ENCODE measurements at places on chromosomes 6 and 20. TPM values are rescaled to one million over a fixed set of nuclear protein-coding genes. Genes with fewer than 3 reads are reported as not detected.

GABBR1 gene
- total RNA-seq, result 6.3 TPM

PKHD1 gene
- total RNA-seq, result not detected

POU5F1 gene
- total RNA-seq, result 4.5 TPM

STMND1 gene
- total RNA-seq, result not detected

LY86 gene
- total RNA-seq, result not detected

ECT2L gene
- not detected for total RNA-seq

TMC2 gene
- not detected for total RNA-seq

POM121L2 gene
- not detected for total RNA-seq

GTSF1L gene
- total RNA-seq, result not detected

MMP24 gene
- 20.7 TPM for total RNA-seq

TNFRSF6B gene
- 1.1 TPM for total RNA-seq

PSORS1C1 gene
- total RNA-seq, result 5.7 TPM

OPRL1 gene
- total RNA-seq, result 0.48 TPM

CTCFL gene
- total RNA-seq, result not detected

SIRPB2 gene
- not detected for total RNA-seq

PNLDC1 gene
- 0.17 TPM for total RNA-seq

CDH26 gene
- 0.09 TPM for total RNA-seq

KCNG1 gene
- total RNA-seq, result 18.8 TPM

CST4 gene
- not detected for total RNA-seq

SLC17A9 gene
- not detected for total RNA-seq

FUT9 gene
- not detected for total RNA-seq

TNFRSF21 gene
- total RNA-seq, result 30.0 TPM

FAM229B gene
- 9.3 TPM for total RNA-seq

C6orf58 gene
- total RNA-seq, result 0.24 TPM

SNAP91 gene
- total RNA-seq, result 0.32 TPM

ACOT8 gene
- 19.0 TPM for total RNA-seq

UST gene
- 2.9 TPM for total RNA-seq

CNKSR3 gene
- total RNA-seq, result 5.3 TPM

TREM1 gene
- total RNA-seq, result 0.30 TPM

PSORS1C2 gene
- total RNA-seq, result not detected

SAPCD1 gene
- total RNA-seq, result 3.0 TPM

OR2J3 gene
- total RNA-seq, result not detected

EYA4 gene
- total RNA-seq, result 13.7 TPM

NFATC2 gene
- 11.7 TPM for total RNA-seq

CDC40 gene
- 11.4 TPM for total RNA-seq

HTR1B gene
- 0.07 TPM for total RNA-seq

PPP1R14C gene
- total RNA-seq, result 1.4 TPM

MUCL3 gene
- not detected for total RNA-seq

TAF11 gene
- total RNA-seq, result 19.3 TPM

ANGPT4 gene
- total RNA-seq, result 0.03 TPM

CCN6 gene
- total RNA-seq, result not detected

F13A1 gene
- not detected for total RNA-seq

RFX6 gene
- total RNA-seq, result not detected

ASIP gene
- not detected for total RNA-seq

SLC22A2 gene
- not detected for total RNA-seq

Measured in A549 treated with DMSO at 1 μM for 4 hours (cell line).